ENCODE measurements at places on chromosomes 3 and 15.
A peak's percentile ranks its signal among the peaks of the same experiment; 100 is the strongest.

DNA sequence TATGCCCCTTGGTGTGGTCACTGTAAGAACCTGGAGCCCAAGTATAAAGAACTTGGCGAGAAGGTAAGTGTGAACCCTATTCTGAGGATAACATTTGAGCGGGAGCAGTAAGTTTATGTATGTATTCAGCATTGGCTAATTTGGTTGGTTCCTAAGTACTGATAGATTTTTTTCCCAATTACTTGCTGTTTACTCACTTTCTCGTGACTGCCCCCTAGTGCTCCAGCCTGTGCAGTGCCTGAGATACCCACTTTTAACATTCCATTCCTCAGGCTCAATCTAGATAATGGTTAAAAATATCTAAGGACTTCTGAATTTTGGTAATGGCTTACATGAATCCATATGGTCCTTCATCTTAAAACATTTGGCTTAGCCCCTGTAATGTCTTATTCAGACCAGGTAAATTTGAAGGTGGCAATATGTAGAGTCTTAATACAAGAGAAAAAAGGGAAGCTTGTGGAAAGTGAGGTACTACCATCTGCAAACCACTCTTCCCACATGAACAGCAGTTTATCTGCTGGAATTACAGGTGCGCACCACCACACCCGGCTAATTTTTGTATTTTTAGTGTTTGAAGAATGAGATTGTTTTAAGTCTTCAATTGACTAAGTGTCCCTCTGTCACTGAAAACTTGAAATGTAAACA is 7.1 kb downstream of the ELL3 start:
- peak; percentile 75 for DNase-seq

GRCh38 chr3:194300382-194300758 is 50.8 kb downstream of the CPN2 start:
- DNase-seq: no peak

DNA sequence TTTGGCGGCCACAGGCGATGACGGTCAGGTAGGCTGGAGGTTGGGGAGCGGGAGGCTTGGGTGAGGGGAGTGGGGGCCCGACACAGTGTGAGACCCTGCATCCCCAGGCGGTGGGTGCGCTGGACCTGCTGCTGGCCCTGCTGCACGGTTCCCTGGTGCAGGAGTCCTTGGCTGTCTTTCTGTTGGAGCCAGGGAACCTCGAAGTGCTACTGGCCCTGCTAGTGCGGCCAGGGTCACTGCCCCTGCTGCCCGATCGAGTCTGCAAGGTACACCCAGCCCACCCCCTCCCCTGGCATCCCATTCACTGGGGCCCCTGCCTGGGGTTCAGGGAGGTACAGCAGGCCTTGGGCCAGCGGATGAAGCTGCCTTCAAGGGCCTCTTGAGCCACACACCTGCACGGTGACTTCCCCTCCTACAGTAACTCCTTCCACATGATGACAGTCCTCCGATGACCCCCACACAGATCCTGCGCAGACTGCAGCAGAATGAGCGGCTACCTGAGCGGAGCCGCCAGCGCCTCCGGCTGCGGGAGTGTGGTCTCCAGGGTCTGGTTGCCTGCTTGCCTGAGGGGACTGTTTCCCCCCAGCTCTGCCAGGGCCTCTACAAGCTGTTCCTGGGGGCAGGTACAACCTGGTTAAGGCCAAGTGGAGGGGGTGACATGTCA is 19.5 kb downstream of the NBEAL2 start:
- no peak for DNase-seq

DNA sequence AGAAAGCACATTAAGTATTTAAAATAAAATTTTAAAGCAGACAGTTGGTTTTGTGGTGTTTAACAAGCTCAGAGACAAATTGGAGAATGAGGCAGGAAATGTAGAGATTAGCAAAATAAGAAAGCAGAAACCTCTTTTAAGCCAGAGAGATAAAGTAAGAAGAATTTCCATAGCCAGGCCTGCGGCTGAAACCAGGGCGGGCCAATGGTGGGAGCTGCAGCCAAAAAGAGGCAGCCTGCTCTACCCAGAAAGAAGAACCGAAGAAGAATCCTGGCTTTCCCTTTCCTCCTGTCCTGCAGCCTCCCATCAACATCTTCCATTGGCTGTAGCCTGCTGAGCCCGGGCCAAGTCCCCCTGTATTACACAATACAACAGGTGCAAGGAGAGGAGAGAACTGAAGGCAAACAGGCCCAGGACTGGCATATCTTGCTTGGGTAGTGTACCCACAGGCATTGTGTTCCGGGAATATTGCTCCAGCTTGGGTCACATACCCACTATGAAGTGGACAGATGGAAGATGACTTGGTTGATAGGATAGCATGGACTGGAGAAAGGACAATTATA is 11.5 kb upstream of the TFG start:
- no peak for DNase-seq

DNA sequence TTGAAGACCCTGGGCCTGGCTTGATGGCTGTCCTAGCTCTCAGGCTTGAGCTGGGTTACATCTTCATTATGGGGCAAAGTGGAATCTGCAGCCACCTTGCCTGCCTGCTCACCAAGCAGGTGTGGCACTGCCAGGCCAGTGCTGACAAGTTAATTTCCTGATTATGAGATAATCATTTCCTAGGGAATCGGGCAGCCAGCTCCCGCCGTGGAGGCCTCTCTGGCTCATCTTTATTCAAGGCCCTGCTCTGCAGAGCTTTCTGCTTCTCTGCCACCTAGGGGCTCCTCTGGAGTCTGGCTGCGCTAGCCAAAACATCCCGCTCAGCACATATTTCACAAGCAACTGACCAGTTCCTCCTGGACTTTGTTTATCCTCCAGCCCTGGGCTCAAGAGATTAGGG is 9.9 kb downstream of the LOXL1 start:
- DNase-seq: no peak

DNA sequence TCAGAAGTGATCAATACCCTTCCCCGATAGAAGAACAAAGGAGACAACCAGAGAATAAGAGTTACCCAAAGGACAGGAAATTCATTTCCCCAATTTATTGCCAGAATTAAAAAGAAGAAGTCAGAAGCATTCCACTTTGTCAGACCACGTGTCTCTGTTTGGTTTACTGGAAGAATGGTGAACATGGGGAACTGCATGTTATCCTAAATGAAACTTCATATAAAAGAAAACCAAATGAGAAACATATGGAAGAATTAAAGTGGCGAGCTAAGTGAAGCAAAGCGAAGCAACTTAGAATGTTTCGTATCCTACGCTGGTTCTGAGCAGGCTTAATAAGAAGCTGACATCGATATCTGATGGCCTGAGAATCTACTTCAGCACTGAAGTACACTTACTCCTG is 190.7 kb downstream of the MAGI1 start:
- DNase-seq: no peak

- DNase-seq: no peak
These were observed 1.4 kb upstream of the ROBO2 start for GRCh38 chr3:77038468-77038929.

DNA sequence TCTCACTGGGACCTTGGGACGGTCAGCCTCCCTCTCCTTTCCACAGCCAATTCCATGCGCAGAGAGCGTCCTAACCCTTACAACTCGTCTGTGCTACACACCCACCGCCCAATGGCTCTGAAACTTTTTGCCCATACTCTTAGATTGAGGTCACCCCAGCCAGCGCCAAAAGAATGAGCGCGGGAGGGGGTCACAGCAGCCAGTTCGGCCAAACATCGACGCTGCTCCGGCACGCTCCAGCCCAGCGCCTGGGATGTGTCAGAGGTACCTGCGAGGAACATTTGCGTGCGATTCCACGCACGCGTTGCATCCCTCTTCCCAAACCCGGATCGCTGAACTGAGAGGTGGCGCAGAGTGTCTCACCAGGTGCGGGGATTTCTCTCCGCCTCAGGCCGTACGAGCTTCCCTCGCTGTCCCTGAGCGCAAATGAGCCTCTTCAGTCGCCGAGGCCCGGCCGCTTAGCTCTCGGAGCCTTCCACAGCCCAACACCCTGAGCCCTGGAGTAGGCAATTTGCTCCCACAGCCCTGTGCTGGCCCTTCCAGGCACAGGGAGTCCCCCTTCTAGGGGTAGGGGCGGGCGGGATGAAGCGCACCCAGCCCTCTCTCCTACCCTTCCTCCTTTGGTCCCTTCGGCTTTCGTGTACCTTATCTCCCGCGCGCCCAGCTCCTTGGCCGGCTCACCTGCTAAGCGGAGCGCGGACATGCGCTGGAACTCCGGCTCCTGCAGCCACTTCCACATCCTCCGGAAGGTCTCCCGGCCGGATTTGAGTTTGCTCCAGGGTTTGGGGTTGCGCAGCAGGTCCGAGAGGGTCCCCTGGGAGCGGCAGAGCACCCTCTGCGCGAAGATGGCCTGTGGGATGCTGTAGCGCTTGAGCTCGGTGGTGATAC is 1.8 kb downstream of the ONECUT1 start:
- DNase-seq: no peak

GRCh38 chr3:138367911-138368310 is 19.5 kb downstream of the MRAS start:
- DNase-seq: no peak
